ENCODE measurements at places on chromosomes 2 and 18.

GRCh38 chr2:161237392-161238264, 70.6 kb upstream of the PSMD14 start:
- DNase-seq = peak; percentile 58
- no peaks in the 10 kb centered on the region for H3K36me3 ChIP-seq
- H3K27ac ChIP-seq = no peak overlapping the region

GRCh38 chr2:27241761-27242613, 20.9 kb downstream of the SLC30A3 start:
- no peaks in the 10 kb centered on the region for H3K27me3 ChIP-seq
- peaks cover 83% of the 10 kb centered on the region for H3K36me3 ChIP-seq
- no peak for DNase-seq
- H3K27ac ChIP-seq = no peak overlapping the region
- H3K4me3 ChIP-seq = no peak overlapping the region
- no peaks in the 10 kb centered on the region for H3K4me1 ChIP-seq

DNA sequence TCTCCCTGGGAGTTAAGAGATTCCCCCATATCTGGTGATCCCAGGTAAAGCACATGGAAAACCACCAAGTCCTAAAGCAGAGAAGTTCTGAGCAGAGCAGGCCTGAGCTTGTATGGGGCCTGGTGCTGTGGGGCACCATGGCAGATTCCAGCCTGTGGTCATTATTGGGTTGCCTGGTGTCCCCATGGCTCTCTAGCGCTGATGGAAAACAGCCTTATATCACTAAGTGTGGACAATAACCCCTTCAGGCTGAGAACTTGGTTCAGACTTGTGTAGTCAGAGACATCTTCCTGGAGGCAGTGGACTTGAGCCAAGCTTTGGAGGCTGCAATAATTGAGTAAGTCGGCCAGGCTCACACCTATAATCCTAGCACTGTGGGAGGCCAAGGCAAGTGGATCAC, 96.8 kb downstream of the MCFD2 start:
- no peak overlapping the region for H3K4me3 ChIP-seq
- H3K36me3 ChIP-seq = no peaks in the 10 kb centered on the region
- no peaks in the 10 kb centered on the region for H3K27me3 ChIP-seq
- H3K27ac ChIP-seq = no peak overlapping the region
- H3K4me1 ChIP-seq = no peaks in the 10 kb centered on the region
- DNase-seq = no peak

GRCh38 chr2:150663143-150663542, 175.7 kb upstream of the RND3 start:
- no peak overlapping the region for H3K4me3 ChIP-seq
- DNase-seq = peak; percentile 44
- H3K27me3 ChIP-seq = no peaks in the 10 kb centered on the region
- H3K4me1 ChIP-seq = no peaks in the 10 kb centered on the region

DNA sequence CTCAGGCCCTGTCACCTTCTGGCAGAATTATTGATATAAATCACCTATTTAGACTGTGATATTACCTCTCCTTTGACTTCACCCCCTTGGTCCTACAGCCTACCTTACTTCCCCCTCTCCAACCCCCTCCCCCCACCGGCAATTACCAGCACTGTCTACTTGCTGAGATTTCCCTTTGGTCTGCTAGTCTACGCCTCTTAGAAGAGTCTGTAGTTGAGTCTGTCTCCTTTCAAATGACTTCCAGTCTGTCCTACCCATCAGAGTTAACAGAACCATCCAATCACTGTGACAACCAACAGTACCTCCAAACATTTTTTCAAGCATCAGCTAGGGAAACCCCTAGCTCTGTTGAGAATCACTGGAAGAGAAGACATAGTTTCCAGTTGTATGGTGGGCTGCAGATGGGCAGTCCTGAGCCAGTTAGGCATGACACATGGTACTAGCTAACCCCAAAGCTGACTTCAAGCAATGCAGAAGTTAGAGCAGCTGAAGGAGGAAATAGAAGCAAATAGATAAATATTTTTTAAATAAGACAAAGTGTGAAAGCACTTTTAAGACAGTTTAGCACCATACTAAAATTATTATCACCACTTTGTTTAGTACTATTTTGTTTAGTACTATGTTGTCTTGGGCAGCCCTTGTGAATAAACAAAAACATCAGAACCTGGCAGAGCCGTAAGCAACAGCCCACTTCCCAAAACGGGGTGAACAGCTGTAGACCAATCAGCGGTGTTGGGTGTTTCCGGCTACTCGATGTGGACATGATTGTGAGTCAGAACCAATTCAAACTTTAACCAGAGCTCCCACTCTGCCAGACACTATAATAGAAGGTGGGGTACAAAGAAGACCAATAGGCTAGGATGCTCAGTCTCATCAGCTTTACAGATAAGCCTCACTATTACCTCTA, 2.7 kb upstream of the ASNSD1 start:
- no peak overlapping the region for H3K27ac ChIP-seq
- H3K4me1 ChIP-seq = peaks cover 2% of the 10 kb centered on the region
- H3K27me3 ChIP-seq = no peaks in the 10 kb centered on the region
- H3K36me3 ChIP-seq = no peaks in the 10 kb centered on the region

DNA sequence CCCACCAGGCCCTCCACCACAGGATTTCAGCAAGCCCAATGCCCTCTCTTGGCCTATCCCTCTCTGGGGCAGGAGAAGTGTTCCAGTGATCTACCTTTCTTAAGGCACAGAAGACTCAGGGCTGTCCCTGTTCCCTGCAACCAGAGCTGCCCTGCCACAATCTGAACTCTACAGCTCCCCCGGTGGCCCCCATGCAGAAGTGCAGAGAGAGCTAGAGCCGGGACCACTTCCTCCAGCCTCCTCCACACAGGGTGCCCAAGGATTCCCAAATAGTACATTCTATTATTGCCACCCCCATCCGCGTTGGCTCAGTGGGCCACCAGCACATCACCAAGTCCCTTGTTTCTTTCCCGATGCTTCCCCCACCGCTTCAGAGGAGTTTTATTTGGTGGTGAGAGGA, 114.8 kb upstream of the PTPRM start:
- no peaks in the 10 kb centered on the region for H3K4me1 ChIP-seq
- DNase-seq = peak; percentile 19
- no peaks in the 10 kb centered on the region for H3K36me3 ChIP-seq
- no peak overlapping the region for H3K27ac ChIP-seq

- peak; percentile 6 for DNase-seq
- H3K4me3 ChIP-seq = no peak overlapping the region
- peak overlapping the region; percentile 82 for H3K27ac ChIP-seq
- H3K4me1 ChIP-seq = no peaks in the 10 kb centered on the region
Measured at GRCh38 chr2:220188031-220188430, 560.6 kb downstream of the SLC4A3 start.

- no peak overlapping the region for H3K27ac ChIP-seq
- no peaks in the 10 kb centered on the region for H3K27me3 ChIP-seq
- H3K4me3 ChIP-seq = no peak overlapping the region
- no peak for DNase-seq
Measured at GRCh38 chr18:78679031-78679430, 300.6 kb upstream of the SALL3 start.

DNA sequence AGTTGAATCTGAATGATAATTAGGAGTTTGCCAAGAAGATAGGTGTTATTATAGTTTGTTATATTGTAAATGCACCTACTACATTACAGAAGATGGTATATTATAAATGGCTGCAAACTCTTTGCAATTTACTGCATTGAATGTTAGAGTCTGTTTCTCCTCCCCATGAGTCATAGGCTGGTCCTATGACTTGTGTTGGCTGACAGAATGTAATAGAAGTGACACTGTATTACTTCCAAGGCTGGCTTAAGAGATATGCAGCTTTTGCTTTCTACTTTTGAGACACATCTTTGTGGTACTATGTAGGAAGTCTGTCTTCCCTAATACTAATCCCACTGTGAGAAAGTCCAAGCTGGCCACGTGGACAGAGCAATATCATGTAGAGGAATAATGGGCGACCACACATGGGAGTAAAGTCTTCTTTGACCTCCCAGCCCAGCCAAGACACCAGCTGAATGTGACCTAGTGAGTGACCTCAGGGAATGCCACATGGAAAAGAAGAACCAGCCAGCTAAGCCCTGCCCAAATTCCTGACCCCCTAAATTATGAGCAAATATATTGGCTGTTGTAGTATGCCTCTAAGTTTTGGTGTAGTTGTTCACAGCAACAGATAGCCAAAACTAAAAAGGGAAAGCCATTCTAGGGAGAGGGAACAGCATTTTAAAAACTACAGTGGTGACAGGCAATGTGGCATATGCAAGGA, 6.8 kb upstream of the DDX1 start:
- H3K36me3 ChIP-seq = no peaks in the 10 kb centered on the region
- H3K27me3 ChIP-seq = no peaks in the 10 kb centered on the region
- H3K4me1 ChIP-seq = no peaks in the 10 kb centered on the region
- H3K4me3 ChIP-seq = no peak overlapping the region
- H3K27ac ChIP-seq = no peak overlapping the region

DNA sequence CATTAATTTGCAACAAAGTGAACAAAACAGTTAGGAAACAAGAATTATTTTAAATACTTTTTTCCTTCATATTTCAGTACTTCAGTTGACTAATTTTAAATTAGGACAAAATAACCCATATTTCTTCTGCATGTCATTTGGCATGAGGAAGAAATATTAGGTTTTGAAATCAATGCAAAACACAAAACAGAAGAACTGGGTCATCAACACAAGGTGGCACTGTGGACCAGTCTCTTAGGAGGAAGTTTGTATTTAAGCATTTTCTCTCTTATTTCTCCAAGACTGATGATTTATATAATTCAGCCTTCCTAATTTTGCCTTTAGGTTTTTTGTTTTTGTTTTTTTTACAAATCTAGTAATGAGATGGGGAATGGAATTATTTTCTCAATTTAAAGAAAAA, 352.8 kb upstream of the KCNH7 start:
- H3K4me1 ChIP-seq = no peaks in the 10 kb centered on the region
- no peaks in the 10 kb centered on the region for H3K27me3 ChIP-seq
- peak; percentile 56 for DNase-seq
- H3K4me3 ChIP-seq = no peak overlapping the region
- H3K36me3 ChIP-seq = no peaks in the 10 kb centered on the region
- H3K27ac ChIP-seq = no peak overlapping the region

DNA sequence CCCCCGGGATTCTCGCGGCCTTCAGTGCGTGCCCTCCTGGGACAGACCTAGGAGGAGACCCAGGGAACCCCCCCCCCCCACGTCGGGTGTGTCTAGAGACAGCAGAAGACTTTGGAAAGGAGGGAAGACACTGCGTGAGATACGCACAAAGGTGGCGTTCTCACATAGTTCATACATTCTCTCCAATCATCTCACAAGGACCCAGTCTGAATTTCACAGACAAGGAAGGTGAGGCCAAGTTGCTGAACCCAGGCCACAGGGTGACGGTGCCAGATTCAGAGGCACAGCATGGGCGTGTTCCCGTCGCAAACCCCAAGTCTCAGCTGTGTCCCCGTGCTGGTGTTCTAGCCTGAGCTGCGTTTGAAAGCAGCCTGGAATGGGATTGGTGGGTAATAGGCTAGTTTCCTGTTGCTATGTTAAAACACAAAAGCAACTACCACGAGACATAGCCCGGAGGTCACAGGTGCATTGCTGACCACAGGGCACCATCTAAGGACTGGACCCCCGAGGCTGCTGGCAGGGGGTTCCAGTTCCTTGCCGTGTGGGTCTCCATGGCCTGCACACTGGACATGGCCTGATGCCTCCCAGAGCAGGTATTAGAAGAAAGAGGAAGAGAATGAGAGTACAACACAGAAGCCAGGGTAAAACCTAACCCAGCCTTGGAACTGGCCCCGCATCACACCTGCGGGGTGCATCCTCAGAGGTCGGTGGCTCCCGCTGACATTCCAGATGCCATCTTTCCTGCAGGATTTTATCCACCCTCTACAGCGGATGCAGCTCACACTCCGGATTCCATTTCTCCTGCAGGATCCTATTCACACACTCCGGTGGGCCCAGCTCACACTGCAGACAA, 1.1 kb upstream of the PXDN start:
- peak overlapping the region; percentile 82 for H3K27ac ChIP-seq
- H3K27me3 ChIP-seq = peaks cover 38% of the 10 kb centered on the region

- H3K4me3 ChIP-seq = no peak overlapping the region
- H3K4me1 ChIP-seq = peaks cover 19% of the 10 kb centered on the region
- H3K36me3 ChIP-seq = no peaks in the 10 kb centered on the region
- DNase-seq = peak; percentile 36
- no peaks in the 10 kb centered on the region for H3K27me3 ChIP-seq
Measured at GRCh38 chr2:38105922-38106321, 30.0 kb upstream of the CYP1B1 start.

DNA sequence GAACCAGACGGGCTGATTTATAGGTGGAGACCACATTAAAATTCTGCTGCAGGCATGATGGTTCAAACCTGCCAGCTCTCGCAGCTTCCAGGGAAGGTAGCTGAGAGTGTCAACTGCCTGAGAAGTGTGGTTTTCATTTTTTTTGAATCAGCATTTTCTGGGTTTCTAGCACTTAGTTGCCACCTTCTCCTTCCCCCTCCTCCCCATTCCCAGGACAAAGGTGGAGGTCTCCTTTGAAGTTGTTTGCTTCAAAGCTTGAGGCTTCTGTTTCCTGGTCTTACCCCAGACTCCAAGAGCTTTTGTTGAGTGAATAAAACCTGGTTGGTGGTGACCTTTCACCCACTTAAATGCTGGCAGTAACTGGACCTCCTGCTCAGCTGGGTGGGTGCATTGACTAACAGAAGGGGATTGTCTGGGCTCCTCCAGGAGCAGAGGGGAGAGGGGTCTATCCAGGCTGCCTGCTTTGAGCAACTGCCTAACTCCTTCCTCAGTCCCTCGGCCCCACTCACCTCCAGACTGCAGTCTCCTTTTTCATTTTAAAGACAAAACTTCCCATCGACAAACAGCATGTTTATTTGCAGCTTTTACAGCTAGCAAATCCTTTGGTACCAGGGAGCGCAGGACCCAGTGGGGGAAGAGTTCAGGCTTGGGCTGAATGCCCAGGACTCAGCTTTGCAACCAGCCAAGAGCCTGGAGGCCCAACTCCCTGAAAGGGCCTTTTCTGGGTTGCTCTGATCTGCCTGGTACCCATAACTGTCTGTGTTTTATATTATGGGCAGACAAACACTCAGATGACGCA, 3.5 kb downstream of the RHOB start:
- no peaks in the 10 kb centered on the region for H3K27me3 ChIP-seq
- H3K4me3 ChIP-seq = peak overlapping the region; percentile 8
- H3K27ac ChIP-seq = peak overlapping the region; percentile 84
- peaks cover 10% of the 10 kb centered on the region for H3K4me1 ChIP-seq

DNA sequence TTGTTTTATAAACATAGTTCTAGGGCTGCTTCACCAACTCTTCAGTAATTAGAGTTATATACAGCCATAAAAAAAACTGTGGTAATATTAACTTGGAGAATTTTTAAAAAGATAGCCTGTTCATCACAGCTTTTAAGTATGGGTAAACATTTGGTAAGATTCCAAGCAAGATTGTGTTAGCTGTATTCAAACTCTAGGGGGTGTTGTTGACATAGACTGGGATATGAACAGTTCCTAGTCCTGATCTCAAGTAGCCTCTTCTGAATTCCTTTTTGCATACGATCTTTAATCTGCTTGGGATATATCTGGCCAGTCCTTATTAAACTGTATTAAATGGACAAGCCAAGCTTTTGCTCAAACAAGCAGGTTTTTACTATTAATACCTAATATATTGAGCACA, 13.4 kb downstream of the NOP58 start:
- H3K36me3 ChIP-seq = peaks cover 73% of the 10 kb centered on the region
- peak; percentile 80 for DNase-seq
- no peak overlapping the region for H3K27ac ChIP-seq
- peaks cover 4% of the 10 kb centered on the region for H3K4me1 ChIP-seq
- H3K27me3 ChIP-seq = no peaks in the 10 kb centered on the region
- no peak overlapping the region for H3K4me3 ChIP-seq

Measured in mesenchymal stem cell (in vitro differentiated cells and primary cell).